ENCODE measurements at places on chromosomes 16 and 17.

DNA sequence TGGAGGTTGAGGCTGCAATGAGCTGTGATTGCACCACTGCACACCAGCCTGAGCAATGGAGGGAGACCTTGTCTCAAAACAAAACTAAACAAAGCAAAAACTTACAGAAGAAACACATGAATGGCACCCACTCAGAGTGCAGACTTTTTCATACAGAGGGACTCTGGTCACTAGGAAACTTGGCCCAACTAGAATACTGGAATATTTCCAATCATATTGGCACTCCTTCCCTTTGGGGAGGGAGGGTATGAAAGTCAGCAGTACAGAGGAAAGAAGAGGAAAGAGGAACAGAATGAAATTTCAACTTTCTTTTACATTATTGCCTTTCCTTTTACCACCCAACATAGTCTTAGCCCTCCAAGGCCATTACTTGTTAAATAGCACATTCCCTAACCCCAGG lies 28.2 kb downstream of the CMTR2 start:
- no peak for DNase-seq

- DNase-seq: no peak
These were observed 65.1 kb downstream of the SDR42E1 start for GRCh38 chr16:81946206-81946605.

DNA sequence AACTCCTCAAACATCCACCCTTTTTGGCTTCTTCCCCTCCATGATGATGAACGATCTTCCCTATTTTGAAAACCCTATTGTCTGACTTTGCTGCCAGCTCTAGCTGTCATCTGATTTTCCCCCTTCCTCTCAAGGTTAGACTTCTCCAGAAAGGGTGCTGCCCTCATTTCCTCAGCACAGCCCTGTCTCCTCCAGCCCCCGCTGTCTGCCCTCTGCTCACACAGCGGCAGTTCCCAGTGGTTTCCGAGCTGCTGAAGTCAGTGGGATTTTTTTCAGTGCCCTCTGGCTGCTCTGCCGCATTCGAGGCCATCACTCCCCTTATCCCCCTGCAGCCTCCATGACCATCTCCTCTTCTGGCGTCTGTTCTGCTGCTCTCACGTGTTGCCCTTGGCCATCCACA lies 26.6 kb upstream of the C17orf107 start:
- peak; percentile 15 for DNase-seq

GRCh38 chr17:67606471-67606870 lies 111.3 kb upstream of the NOL11 start:
- DNase-seq: peak; percentile 60

DNA sequence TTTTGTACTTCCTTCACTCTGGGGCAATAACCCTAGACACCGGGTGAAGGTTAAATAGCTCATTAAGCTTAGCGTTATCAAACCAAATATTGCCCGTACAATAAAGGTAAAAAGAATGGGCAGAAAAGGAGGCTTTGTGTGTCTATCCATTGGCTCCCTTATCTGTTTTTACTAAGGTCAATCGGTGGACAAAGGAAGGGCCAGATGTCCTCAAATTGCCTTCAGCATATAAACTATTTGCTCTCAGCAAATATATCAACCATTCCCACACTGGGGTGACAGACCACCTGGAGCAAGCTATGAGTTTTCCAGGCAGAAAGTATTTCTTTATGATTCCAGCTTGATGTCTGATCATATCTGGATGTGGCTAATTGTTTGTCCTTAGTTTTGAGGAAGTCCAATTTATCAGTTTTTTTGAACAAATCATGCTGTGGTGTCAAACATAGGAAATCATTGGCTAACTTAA lies 25.3 kb upstream of the WIPI1 start:
- DNase-seq: no peak

DNA sequence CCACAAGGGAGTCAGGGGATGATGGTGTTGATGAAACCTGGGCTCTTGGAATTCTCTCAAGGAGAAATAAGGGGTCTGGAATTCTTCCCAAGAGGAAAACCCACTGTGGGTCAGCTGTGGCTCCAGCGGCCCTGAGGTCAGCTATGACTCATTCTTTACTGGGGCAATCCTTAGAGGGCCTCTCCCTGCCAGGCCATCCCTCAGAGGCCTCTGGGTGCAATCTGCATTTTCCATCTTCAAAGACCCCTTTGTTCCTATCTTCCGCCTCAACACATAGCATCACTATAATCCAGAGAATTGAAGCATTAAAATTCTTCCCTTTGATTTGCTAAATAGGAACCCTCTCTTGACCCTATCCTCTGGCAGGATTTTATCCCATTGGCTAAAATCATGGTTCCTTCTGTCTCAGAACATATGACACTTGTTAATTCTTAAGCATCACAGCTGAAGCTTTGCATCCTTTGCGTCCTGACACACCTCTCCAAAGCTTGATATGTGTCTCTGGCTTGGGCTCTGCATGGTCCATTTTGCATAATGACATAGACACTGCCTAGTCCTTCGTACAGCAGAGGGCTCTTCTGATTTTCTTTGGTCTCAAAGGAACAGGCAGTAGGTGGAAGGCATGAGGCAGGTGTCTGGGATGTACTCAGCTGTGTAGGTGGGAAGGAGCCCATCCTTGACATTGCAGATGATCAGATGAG lies 4.4 kb upstream of the KRT37 start:
- no peak for DNase-seq

DNA sequence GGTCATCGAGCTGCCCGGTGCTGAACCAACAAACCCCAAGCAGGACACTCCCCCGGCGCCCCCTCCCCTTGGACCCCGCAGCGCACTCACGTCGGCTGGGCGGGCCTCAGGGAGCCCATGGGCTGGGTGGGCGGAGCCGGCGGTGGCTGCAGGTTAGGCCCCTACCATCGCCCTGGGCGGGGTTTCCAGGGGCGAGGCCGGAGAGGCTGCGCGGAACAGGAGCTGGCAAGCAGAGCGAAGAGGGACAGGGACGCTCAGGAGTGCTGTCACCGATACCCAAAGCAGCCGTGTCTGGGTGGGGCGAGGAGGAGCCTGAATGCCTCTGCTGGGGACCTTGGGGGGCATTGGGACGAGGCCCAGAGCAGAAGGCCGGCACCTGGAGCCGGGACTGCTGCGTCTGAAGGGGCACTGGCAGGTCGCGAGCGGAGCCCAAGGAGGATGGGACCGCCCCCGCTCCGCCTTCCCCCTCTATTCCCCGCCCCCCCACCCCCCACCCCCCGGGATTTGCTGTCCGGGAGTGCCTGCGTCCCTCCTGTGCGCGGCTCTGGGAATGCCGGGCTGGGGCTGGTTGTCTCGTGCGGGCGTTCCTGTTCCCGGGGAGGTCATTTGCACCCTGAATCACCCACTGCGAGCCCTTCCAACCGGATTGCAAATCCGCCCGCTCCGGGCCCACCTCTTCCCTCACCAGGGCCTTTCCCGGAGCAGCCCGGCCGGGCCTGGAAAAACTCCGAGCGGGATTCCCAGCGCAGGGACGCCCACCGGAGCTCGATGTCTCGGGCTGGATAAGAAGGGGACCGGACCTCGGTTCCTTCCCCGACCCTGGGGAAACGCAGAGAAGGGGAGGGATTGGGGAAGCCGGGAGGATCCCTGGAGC lies 902 bp downstream of the ARHGAP27 start:
- no peak for DNase-seq

All from iris pigment epithelial cell (primary cell).